ENCODE measurements at places on chromosomes 7 and 10.

DNA sequence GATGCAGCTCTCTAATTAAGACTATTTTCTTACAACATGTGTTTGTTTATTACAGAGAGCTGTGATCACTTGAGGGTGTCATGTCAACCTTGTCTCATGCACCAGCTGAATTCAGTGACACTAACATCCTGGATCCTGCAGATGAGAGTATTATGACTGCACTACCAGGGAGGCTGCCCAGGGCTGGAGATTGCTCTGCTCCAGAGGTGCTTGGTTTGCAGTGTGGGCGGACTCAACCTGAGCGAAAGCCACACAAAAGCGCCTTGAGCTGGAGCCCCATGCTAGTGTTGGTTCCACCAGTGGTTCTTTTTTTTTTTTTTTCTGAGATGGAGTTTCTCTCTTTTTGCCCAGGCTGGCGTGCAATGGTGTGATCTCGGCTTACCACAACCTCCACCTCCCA, 33.8 kb upstream of the ATXN7L1 start:
- no peak for DNase-seq

DNA sequence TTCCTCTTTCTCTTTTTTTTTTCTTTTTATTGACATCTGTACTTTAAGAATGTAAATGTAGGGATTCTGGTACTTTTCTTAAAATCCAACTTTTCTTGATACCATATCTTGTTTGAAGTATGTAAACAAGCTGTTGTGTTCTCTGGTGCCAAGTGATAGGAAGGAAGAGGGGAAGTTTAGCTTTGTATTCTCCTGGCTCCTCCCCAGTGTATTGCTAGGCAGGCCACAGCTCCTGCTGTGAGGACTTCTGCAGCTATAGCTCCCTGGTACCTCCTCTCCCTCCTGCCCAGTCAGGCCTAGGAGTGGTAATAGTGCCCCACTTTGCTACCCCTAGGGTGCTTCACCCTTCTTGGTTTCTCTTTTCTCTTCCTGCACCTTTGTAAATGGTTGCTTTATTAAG, 45.3 kb upstream of the SP8 start:
- no peak for DNase-seq

DNA sequence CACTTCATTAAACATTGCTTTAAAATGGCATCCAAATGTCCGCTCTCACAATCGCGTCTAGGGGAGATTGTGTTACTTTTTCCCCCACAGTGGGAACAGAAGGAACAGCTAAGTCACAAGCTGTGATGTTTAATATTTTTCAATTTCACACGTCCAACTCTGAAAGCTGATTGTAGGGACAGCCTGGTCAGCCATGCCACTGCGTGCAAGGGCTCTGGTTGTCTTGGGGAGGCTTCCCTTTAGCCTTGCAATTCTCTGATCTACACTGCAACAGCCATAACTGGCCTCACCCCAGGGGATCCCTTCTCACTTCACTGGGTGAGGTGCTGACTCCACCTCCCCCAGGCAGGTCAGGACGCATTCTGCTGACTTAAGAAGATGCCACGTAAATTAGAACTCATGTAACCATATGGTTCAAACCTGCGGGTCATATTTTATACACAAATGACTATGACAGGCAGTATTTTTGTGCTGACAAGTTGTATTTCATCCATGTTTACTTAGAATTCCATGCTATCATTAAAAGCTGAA, 425.2 kb upstream of the NFE2L3 start:
- DNase-seq = no peak

- no peak for DNase-seq
Observed at GRCh38 chr10:102435529-102436233, 3.3 kb upstream of the CUEDC2 start.

- no peak for DNase-seq
Observed at GRCh38 chr7:932651-932975, 21.9 kb downstream of the ADAP1 start.

GRCh38 chr10:26534384-26534783, 96.2 kb downstream of the APBB1IP start:
- no peak for DNase-seq

Measured in mesothelial cell of epicardium (in vitro differentiated cells).